Posterior cingulate gyrus (tissue), 11 donors: ENCODE measurements at places on chromosomes 13 and 19.

DNA sequence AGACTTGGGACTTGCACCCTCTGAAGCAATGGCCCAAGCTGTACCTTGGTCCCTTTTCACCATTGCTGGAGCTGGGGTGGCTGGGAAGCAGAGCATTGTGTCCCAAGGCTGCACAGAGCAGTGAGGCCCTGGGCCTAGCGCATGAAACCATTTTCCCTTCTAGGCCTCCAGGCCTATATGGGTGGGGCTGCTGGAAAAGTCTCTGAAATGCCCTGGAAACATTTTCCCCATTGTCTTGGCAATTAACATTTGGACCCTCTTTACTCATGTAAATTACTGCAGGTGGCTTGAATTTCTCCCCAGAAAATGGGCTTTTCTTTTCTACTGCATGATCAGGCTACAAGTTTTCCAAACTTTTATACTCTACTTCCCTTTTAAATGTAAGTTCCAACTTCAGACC, 510.5 kb downstream of the SLITRK6 start:
- DNase-seq, result no peak

GRCh38 chr19:13149628-13150186, 468 bp downstream of the STX10 start:
- DNase-seq, result peak; percentile 87

GRCh38 chr19:3114018-3114726, 20.0 kb downstream of the GNA11 start:
- no peak for DNase-seq

- no peak for DNase-seq
Observed at GRCh38 chr13:46934749-46935148, 37.9 kb upstream of the HTR2A start.

DNA sequence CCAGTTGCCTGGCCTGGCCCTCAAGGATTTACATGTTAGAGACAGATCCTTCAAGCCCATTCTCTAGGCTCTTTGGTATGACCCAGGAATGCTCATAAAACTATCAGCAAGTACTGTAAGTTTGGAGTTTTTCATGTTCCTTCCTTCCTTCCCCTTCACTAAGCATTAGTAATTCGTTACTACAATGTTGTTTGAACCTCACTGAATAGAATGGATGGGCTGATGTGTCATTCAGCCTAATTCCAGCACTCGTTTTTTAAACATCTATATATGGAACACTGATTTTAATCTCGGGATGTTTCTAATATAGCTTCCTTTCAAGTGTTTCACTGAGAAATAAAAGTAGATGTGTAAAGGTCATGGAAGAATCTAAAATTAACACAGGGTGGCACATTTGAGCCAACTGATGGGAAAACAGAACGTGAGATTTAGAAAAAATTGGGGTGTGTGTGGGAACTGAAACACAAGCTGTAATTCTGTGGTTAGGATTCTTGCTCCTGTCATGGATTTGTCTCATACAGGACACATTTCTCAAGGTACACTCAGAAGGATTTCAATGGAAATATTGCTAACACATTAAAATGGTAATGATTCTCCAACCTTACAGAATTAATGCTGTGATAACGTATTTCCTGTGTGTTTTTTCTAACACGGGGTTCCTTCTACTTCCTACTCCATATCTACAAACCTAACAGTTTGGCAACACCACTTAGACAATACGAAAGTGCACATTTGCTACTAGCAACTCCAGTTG, 93.4 kb downstream of the FLT1 start:
- DNase-seq, result no peak

DNA sequence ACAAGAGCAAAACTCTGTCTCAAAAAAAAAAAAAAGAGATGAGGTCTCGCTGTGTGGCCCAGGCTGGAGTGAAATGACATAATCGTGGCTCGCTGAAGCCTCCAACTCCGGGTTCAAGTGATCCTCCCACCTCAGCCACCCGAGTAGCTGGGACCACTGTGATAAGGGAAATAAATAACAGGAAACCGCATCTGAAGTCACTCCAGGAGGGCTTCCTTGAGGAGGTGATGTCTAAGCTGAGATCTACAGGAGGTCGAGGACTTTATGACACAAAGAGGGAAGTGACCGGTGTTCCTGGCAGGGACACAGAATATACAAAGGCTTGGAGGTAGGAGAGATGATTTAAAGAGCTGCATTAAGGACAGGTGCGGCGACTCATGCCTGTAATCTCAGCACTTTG, 8.9 kb upstream of the NR2F6 start:
- DNase-seq, result no peak

DNA sequence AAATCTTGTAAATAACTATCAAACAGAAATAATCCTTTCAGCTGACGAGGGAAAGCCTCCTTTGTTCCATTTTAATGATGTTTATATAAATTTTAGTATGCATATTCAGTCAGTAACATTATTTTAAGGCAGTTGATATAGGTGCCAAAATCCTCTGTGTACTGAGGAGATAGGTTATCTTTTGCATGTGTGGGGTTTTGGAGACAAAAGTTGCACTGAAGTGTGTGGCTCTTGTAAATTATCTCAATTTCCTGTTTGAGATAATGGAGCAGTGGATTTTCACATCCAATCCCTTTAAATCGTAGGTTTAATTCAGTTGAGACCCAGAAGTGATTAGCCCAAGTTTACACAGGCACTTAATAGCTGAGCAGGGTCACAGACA, 106.6 kb downstream of the RGCC start:
- DNase-seq, result no peak

GRCh38 chr19:36441339-36441738, 22.9 kb upstream of the ZFP82 start:
- DNase-seq, result no peak

- DNase-seq, result no peak
Observed at GRCh38 chr19:55986487-55986886, at the start of gene NLRP5. Gene NLRP5 (plus strand): TSS chr19:55986775.

GRCh38 chr13:40101708-40102359, 446.4 kb downstream of the COG6 start:
- no peak for DNase-seq

GRCh38 chr19:48137411-48137810, 26.8 kb upstream of the PLA2G4C start:
- DNase-seq, result no peak

DNA sequence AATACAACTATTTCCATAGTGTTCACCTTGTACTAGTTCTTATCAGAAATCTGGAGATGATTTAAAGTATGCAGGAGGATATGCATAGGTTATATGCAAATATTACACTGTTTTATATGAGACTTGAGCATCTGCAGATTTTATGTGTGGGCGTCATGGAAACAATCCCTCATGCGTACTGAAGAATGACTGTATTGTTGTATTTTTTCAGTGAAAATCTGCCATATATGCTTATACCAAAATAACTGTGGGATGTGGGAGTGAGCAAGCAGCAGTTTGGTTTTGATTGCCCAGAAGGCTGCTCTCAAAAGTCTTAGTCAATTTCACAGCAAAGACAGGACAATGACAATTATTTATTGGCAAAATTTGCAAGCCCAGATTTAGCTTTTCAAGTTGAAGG, 238.8 kb upstream of the PCDH20 start:
- DNase-seq, result no peak

GRCh38 chr19:52138278-52138982, 1.3 kb downstream of the ZNF616 start:
- no peak for DNase-seq

- no peak for DNase-seq
Observed at GRCh38 chr13:96795670-96796069, 198.6 kb downstream of the OXGR1 start.

- no peak for DNase-seq
Observed at GRCh38 chr19:50686310-50687032, 33.1 kb downstream of the SHANK1 start.

DNA sequence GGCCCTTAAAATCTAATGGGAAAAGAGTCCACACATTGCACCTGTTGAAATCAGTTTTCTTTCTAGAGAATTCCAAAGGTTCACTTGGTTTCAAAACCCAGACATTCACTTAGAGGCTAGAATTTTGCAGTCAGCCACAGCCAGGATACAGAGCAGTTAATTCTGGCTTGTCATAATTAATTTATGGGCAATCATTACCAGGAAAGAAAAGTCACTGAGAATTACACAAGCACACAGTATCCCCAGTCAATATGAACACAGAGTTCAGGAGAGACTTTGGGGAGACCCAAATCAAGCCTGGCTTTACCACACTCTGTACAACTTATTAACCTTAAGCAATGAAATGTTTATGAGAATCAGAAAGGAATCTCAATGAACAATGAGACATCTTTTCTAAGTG, 224.3 kb upstream of the SOX21 start:
- DNase-seq, result no peak

DNA sequence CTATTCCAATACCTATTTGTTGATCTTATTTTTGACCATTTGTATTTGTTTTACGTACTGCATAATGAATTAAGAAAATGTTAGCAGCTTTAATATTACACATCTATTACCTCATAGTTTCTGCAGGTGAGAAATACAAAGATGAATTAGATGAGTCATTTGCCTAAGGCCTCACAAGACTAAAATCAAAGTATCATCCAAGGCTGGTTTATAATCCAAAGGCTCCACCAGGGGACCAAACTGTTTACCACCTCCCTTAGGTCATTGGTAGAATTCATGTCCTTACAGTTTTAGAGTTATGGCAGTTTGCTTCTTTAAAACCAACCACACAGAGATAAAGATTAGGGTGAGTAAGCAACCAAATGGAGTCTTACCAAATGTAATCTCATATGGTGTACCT, 848.1 kb downstream of the SLITRK6 start:
- DNase-seq, result no peak

DNA sequence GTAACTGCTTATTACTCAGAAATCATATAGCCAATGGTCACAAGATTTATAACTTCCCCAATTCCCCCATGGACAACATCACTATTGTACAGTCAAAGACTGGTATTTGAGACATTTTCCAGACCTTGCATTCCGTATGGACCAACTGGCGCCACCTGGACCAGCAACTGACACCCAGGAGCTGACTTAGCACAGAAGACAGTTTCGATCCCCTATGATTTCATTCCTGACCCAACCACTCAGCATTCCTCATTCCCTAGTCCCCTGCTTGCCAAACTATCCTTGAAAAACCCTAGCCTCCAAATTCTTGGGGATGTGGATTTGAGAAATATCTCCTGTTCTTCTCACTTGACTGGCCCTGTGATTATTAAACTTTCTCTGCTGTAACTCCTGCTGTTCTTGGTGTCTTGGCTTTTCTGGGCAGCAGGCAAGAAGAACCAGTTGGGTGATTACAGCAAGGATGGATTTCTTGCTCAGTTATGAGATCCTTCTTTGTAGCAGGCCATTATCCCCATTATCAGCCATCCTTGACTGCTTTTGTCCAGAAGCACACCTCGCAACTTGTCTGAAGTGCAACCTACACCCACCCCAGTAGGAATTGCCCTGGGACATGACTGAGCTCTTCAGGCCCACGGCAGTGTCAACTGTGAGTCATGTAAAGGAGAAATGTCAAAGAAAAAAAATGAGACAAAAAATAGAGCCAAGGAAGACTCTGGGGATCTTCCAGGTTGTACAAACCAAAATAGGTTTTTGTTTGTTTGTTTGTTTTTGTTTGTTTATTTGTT, 13.7 kb upstream of the MAP3K10 start:
- no peak for DNase-seq

- DNase-seq, result peak; percentile 78
Observed at GRCh38 chr19:49691243-49692146, 579 bp downstream of the CPT1C start.

DNA sequence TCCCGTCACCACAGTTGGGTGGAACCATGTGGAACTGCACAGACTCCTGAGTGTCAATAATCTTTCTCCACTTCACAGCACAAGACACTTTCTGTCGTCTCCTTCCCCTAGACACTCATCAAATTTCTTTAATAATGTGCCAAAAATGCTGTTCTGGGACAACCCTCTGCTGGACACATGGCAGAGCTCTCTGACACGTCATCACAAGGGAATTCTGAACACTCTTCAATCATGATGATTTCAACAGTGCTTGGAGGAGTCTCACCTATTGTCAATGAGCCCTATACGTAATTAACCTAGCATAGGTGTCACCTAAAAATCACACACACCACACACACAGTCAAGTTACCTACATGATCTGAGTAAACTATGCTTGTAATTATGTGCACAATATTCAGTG, 141.3 kb downstream of the STOML3 start:
- no peak for DNase-seq

DNA sequence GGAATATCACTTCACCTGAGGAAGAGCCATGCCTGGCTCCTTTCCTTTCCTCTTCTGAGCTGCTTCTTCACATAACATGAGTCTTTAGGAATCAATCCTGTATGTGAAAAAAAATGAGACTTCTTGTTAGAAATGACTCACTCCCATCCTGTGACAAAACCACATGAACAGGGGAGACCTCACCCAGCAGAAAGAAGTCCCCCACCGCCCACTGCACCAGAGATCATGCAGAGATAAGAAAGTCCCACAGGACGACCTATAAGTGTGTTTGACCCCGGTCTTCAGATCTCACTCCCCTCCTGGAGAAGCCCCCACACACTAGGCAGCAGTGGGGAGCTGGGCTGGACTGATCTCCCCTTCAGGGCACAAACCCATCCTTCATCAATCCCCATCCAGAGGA, 7.8 kb downstream of the ZNF600 start:
- no peak for DNase-seq

DNA sequence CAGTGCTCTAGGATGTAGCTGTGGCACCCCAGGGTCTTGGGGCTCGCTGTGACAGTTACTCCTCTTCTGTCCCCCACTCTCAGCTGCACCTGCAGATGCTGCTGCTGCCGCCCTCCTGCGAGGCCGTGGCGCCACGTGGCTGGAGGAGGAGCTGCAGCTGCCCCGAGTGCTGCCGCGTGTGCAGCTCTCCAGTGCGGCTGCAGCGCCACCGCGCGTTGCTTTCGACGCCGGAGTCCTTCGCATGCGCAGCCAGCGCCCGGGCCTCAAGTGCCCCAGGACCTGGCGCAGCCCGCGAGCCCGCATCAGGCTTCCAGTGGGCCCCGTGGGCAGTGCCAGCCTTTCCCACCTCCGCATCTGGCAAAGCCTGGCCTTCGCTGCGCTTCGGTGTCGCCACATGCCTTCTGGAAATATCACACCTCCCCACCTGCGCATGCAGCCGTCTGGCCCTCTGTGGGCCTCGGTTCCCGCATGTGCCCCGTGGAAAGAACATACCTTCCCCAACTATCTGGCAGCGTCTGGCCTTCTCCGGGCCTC, 692 bp upstream of the ZNF580 start:
- peak; percentile 65 for DNase-seq

GRCh38 chr19:7196763-7197118, 97.5 kb downstream of the INSR start:
- no peak for DNase-seq

DNA sequence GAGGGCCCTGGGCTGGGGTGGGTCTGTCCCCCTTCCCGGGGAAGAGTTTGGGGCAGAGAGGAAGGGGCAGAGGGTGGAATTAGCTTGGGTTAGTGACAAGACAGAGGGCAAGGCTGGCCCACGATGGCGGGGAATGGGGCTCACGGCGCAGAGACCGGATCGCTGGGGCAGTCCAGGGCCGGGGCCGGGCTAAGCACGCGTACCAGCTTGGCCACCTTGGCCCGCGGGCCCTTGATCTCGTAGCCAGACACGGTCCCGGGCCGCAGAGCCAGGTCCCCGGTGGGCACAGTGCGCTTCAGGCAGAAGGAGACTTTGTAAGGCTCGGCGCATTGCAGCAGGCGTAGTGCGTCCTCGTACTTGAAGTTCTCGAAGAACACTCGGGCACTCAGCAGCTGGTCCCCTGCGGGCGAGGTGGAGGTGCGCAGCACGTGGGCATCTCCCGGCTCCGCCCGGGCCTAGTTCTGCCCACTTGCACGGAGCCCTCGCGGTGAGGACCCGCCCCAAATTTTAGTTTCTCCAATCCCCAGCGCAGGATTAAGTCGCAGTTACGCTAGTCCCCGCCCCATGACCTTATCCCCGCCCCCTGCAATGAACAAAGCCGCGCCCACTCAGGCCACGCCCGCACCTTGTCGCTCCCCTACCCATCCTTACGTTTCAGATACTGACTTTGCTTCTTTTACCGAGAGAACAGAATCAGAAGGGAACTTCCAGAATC, 8.6 kb upstream of the HIPK4 start:
- no peak for DNase-seq
